ENCODE measurements at places on chromosomes 3 and 15.
A peak's percentile ranks its signal among the peaks of the same experiment; 100 is the strongest.

GRCh38 chr3:58560771-58561311 lies 16.4 kb downstream of the FAM107A start:
- peak; percentile 98 for DNase-seq

DNA sequence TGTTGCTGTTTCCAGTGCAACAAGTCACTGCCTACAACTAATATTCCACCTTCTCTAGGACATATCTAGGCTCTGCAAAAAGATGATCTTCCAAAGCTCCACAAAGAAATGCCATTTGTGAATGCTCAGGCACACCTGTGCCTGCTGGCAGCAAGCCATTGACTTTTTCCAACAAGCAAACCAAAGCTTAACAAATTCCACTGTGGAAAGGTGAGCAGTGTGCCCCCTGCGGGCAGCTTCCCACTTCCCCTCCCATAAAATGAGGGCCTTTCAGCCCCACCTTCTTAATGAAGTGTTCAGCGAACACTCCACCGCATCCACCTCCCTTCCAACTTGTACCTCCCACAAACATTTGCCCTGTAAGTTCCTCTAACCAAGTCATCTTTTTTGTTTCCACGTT lies 157.5 kb upstream of the SLC24A5 start:
- DNase-seq = no peak

DNA sequence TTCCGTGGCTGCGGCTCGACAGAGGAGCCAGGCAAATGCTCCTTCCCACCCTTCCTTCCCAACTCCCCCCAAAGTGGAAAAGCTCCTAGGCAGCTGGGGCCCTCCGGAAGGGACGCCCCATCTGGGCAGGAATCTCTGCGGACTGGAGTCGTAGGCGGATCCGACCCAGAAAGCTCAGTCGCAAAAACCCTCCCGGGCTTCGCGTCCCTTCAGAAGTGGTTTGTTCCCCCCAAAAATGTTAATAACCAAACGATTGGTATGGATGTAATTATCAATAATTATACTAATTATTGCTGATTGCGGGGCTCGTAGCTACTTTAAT lies 3.8 kb downstream of the RNU6-1 start:
- no peak for DNase-seq

DNA sequence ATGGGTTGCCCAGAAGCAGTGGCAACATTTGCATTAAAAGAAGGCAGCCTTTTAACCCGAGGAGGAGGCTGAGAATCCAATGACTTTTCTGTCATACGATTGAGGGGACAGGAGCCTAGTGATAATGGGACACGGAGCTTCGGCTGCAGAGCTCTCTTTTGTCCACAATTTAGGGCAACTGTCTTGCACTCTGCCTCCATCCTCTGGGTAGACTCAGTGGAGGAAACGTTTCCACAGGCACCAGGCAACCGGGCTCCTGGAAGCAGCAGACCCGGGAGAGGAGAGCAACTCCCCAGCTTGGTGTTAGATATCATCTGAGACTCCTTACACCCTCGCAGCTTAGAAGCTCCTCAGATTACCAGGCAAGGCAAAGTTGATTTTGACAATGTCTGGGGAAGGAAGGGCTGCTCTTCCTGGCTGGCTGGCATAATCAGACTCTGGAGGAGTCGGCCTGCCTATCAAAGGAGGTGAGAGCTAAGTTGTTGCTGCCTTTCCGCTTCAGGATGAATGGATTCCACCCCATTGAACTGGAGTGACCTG lies 43.5 kb upstream of the RNU6-1 start:
- DNase-seq = no peak

DNA sequence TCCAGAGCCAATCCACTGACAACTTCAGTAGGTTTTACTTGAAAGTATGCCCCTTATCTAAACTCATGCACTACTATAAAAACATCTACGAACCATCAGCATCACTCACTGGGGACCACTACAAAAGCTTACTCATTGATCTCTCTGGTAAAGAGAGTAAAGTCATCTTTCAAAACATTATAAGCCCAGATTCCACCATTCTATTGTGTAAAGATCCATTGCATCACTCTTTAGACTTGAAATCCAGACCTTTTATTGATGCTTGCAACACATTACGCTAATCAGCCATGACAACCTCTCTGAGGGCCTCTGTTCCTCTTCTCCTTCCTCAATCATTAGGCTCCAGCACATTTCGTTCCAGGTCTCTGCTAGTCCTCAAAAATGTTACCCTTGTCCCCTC lies 248.9 kb upstream of the WNT5A start:
- DNase-seq = no peak

- peak; percentile 42 for DNase-seq
Observed at GRCh38 chr3:15903164-15903563, 105.4 kb upstream of the ANKRD28 start.

DNA sequence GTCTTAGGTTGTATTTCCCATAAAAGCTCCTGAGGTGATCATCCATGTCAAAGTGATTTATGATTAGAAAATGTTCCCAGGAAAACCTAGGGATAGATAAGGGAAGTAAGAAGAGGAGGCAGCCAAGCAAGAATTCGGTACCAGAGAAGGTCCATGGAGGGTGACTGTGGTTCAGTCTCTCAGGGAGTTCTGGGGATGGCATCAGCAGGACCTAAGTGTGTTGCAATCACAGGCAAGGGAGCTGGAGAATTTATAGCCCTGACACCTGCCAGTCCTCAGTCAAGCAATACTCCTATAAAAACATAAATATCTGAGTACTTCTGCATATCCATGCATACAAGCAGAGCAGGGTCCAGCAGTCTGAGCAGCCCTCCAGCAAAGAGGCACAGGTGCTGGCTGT lies 95.6 kb upstream of the TOPAZ1 start:
- no peak for DNase-seq

- no peak for DNase-seq
Observed at GRCh38 chr3:98793971-98794370, 30.8 kb downstream of the ST3GAL6 start.

- peak; percentile 30 for DNase-seq
Observed at GRCh38 chr15:84878504-84878903, 6.0 kb upstream of the SLC28A1 start.

DNA sequence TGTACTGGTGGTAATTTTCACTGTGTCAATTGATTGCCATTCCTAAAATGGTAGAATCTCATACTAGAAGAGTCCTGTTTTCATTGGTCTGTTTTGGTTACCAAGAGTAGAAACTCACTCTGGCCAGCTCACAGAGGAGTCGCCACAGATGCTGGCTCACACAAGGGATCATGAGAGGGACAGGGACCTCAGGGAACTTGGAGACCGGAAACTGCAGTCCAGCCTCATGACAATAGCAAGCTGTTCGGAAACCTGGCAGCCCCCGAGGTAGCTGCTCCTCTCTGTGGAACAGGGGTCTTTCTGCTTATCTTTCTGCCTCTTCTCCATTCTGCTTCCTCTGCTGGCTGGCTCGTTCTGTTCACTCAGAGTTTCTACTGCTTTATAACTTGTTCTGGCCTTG lies 192.9 kb downstream of the PLCL2 start:
- no peak for DNase-seq

GRCh38 chr3:131550562-131551465 lies 48.0 kb upstream of the MRPL3 start:
- no peak for DNase-seq

- no peak for DNase-seq
Observed at GRCh38 chr15:56241374-56242105, 2.1 kb downstream of the RFX7 start.

- DNase-seq = no peak
Observed at GRCh38 chr3:140250010-140250855, 315.2 kb downstream of the CLSTN2 start.

GRCh38 chr3:188581792-188582191 lies 427.8 kb downstream of the LPP start:
- DNase-seq = no peak

GRCh38 chr15:57224664-57225063 lies 151.6 kb upstream of the CGNL1 start:
- DNase-seq = peak; percentile 78

DNA sequence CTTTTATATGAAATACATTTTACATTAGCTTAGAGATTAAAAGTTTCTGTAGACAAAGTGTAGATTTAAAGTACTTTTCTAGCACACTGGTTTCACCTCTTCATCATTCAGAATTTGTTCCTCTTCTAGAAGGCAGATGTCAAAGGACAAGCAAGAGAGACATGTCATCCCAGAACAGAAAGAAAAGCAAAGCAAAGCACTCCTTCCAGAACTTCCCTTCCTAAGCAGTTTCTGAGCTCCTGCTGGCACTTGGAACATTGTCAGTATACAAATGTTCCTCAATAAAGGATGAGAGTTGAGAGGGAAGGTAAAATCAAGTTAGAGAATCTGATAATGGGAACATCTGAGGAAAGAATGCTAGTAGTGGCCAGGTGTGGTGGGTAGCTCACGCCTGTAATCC lies 26.2 kb downstream of the TMOD3 start:
- DNase-seq = no peak

DNA sequence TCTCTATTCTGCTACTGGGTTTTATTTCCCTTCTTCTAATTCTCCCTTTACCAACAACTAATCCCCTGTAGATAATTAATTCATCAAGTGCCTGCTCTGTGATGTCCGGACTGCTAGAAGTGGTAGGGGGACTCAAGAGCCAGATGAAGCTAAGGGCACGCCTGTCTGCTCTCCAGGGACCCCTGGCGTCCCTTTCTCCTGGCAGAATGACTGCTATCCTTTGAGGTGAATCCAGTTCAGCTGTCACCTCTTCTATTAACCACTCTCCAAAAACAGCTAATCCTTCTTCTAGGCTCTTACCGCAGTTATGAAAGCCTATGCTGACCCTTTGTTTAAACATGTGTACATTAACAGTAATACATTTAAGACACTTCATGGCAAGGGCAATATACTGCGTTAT lies 1.4 kb upstream of the CHRNA7 start:
- DNase-seq = no peak

- DNase-seq = no peak
Observed at GRCh38 chr3:154123906-154124305, 2.7 kb downstream of the ARHGEF26 start.

DNA sequence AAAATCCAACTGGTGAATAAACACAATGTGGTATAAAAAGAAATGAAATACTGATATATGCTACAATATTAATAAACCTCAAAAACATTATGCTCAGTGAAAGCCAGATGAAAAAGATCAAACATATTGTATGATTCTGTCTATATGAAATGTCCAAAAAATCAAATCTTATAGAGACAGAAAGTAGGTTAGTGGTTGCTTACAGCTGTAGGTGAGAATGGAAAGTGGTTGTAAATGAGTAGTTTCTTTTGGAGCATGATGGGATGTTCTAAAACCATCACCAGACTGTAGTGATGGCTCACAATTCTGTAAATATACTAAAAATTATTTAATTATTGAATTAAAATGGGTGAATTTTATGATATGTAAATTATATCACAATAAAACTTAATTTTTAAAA lies 58.4 kb downstream of the SENP7 start:
- no peak for DNase-seq

GRCh38 chr15:49178497-49178896 lies 8.4 kb downstream of the GALK2 start:
- no peak for DNase-seq

DNA sequence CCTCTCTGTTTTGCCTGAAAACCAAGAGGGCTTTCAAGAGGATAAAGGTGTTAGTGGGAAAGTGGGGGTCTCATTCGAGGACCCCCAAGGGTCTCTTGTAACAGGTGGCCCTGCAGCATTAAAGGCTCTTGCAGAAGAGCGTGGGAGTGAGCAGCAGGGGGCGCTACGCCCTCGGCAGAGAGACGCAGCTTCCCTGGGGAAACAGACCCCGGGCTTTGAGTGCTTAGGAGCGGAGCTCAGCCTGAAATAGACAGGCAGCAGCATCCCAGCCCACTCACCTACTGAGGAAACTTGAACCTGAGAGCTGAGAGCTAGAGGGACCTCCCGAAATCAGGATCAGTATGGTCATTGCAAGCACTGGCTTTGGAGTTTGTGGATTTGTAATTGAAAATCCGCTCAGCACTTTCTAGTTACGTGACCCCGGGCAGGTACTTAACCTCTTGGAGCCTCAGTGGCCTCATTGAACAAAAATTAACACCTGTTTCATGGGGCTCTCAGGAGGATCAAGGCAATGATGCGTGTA lies 25.7 kb downstream of the RPLP1 start:
- DNase-seq = no peak

- no peak for DNase-seq
Observed at GRCh38 chr3:168806871-168807270, 711.1 kb upstream of the GOLIM4 start.

GRCh38 chr15:88681610-88682221 lies 42.9 kb downstream of the ISG20 start:
- DNase-seq = no peak

DNA sequence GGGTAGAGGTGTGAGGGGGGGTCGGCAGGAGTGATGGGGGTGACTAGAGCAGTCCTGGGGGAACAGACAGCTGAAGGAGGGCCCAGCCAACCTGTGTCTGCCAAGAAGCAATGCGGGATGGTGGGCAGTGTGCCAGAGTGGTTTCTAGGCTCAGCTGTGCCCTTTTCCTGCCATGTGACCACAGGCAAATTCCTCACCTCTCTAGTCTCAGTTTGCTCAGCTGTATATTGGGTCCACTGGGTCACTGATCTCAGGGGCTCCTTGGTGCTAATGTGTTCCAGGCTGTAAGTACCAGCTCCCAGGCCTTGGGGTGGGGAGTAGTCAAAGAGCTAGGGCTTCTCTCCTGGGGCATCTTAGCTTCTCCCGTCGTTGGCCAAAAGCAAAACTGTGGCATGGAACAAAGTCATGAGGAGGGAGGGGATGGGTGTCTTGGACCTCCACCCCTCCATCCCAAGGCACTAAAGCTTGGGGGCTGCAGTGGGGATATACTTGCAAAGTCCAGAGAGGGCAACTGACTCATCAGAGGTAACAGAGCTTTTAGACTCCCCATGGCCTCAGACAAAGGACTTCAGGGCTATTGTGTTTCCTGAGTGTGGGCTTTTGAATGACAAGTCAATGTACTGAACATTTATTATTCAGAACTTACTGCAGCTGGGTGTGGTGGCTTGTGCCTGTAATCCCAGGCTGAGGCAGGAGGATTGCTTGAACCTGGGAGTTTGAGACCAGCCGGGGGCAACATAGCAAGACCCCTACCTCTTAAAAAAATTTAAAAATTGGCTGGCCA lies 20.9 kb downstream of the SMAD6 start:
- DNase-seq = no peak

GRCh38 chr3:61425356-61425755 lies 136.0 kb upstream of the PTPRG start:
- DNase-seq = no peak

GRCh38 chr3:48562367-48563095 lies 1.1 kb downstream of the UCN2 start:
- DNase-seq = no peak

DNA sequence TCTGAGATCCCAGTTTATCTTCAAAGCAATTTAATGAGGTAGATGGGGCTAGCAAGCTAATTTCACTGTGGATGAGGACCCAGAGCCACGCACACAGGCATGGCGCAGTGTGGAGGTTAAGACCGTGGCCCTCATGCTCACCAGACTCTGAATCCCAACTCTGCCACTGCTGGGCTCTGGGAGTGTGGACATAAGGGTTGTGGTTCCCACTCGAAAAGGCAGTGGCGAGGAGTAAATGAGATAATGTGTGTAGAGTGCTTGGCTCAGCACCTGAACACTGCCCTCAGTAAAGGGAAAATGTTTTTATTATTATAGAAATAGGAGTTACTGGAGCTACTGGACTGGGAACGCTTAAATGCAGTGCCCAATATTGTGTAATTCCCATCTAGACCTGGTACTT lies 243.5 kb upstream of the TPM1 start:
- no peak for DNase-seq

GRCh38 chr3:193236599-193236998 lies 4.4 kb upstream of the PLAAT1 start:
- DNase-seq = no peak
